ENCODE measurements at places on chromosomes 1 and 21. TPM values are rescaled to one million over a fixed set of nuclear protein-coding genes. Genes with fewer than 3 reads are reported as not detected.

Gene SPRR4
- total RNA-seq, result not detected

Gene AMPD1
- not detected for total RNA-seq

Gene KRTAP13-2
- not detected for total RNA-seq

Gene OLFM3
- total RNA-seq, result not detected

Gene ESRRG
- under 0.01 TPM for total RNA-seq

Gene LCE1B
- total RNA-seq, result not detected

Gene RNF186
- total RNA-seq, result not detected

Gene CLCC1
- 14.9 TPM for total RNA-seq

Gene ZBTB7B
- 14.5 TPM for total RNA-seq

Gene TTC39A
- 0.30 TPM for total RNA-seq

Gene AIRE
- not detected for total RNA-seq

Gene TINAGL1
- 2.8 TPM for total RNA-seq

Gene SPRR1A
- total RNA-seq, result not detected

Gene TDRD5
- total RNA-seq, result not detected

Gene RER1
- 82.0 TPM for total RNA-seq

Gene NUAK2
- 6.1 TPM for total RNA-seq
